ENCODE measurements at places on chromosomes 1 and 21.
A peak's percentile ranks its signal among the peaks of the same experiment; 100 is the strongest.

- no peak for DNase-seq
These were observed 31.8 kb downstream of the IGSF21 start for GRCh38 chr1:18139198-18139981.

DNA sequence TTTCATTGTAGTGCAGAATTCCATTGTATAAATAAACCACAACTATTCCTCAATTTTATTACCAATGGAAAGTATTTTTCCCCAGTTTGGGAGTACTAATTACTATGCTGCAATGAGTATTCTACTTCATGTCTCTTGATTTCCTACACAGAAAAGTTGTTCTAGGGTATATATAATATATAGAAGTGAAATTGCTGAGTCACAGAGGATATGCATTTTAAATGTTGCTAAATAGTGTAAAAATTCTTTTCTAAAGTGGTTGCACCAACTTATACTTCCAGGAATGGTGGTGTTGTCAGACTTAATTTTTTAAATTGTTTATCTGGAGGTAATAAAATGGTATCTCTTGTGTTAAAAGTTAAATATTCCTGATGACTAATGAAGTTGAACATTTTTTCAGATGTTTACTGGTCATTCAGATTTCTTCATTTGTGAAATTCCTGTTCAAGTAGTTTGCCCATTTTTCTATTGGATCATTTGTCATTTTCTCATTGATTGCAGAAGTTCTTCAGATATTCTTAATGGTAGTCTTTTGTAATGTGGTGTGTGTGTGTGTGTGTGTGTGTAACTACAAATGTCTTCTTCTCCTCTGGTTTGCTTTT is 19.1 kb upstream of the MYOG start:
- no peak for DNase-seq

DNA sequence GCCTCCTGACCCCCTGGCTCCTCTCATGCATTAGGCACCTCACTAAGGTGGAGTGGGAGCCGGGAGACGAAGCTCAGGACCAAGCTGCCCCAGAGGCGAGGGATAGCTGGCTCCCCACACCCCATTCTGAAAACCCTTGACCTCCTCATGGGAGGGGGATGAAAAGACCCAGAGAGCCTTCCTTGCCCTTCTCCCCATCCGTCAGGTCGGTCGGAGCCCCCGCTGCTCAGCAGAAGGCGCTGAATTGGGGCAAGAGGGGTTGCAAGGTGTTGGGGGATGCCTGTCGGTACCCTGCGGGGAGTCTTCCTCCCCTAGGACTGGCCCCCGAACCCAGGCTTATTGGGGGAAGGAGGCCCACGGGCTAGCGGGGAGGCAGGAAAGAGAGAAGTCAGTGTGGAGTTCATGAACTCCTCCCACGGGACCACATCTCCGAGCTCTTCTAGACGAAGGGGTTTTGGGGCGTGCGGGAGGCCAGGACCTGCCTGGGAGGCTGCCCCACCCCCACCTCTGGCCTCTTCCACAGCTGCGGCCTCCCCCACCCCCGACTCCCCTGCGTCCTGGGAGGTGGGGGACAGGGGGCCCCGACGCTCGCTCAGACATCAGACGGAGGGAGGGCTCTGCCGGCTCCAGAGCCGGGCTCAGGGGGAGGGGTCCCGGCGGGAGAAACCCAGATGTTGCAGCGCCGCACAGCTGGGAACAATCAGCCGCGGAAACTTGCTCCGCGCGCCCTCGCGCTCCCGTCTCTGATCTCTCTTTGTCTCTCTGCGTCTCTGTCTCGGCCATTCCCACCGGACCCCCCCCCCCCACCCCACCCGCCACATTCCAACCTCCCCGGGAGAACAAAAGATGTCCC is 719 bp downstream of the MFAP2 start:
- DNase-seq = no peak

DNA sequence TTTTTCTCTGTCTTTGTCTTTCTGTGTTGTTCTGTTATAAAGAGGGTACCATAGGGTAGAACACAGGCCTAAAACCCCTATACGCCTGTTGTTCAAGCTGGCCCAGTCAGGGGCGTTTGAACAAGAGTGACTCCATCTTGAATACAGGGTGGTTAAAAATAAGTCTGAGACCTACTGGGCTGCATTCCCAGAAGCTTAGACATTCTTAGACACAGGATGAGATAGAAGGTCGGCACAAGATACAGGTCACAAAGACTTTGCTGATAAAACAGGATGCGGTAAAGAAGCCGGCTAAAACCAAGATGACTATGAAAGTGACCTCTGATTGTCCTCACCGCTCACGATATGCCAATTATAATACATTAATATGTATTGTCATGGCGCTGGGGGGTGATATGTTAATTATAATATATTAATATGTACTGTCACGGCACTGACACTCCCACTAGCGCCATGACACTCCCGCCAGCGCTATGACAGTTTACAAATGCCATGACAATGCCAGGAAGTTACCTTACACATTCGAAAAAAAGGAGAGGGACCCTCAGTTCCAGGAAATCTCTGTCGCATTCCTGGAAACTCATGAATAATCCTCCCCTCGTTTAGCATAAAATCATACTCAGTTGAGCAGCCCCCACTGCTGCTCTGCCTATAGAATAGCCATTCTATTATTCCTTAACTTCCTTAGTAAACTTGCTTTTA is 58.5 kb upstream of the KLHDC7A start:
- DNase-seq = no peak

DNA sequence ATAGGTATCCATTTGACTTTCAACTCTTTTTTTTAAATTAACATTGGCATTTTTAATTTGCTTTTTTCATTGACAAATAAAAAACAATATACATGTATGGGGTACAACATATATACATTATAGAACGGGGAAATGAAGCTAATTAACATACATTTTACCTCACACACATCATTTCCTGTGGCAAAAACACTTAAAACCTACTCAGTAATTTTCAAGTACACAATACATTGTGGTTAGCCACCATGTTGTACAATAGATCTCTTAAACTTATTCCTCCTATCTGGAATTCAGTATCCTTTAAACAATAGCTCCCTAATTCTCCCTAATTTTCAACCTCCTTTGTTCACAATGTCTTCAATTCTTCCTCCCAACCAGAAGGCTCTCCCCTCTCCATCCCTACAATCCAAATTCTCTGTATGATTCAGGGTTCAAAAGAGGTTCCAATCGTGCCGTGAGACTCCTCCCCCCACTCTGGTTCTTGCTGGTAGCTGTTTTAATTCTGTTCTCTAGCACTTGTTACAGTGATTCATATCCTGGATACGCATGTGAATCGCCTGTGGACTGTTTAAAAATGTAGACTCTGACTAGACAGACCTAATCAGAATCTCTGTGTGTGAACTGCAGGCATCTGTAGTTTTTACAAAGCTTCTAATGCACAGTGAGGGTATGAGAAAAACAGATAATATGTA is 87.6 kb upstream of the DUSP10 start:
- no peak for DNase-seq

DNA sequence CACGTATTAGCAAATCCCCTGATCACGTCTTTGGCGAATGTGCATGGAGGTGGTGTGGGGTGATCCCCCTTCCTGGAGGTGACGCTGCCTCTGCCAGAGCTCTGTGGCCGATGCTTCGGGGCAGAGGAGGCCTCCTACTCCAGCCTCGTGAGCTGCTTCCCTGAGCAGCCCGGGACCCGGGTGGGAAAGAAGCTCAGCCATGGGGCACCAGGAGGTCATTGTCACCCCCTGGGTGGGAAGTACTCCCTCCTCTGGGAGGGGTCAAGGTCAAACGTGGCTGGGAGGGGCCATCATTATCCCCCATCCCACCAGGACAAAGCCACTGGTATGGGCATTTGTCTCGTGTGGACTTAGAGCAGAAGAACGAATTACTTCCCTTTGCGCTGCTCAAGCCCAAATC is 40.7 kb downstream of the KCNAB2 start:
- DNase-seq = no peak

GRCh38 chr1:23664837-23665795 is 26.5 kb upstream of the RPL11 start:
- DNase-seq = peak; percentile 39

DNA sequence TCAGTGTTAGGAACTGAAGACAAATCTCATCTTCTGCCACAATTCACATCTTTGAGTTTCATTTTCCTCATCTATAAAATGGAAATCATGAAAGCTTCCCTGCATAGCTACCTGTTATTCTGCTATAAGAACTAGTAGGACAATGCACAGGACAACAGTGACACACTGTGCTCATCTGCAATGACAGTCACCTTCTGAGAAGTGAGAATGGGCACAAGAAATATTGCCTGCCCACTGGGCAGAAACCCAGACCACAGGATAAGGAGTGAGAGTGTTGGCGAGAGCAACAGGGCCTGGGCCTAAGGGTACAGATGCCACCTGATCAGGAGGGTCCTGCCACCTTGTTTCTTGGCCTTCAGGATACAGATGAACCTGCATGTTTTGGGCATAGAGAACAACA is 23.3 kb upstream of the ARTN start:
- DNase-seq = no peak

GRCh38 chr1:25148673-25149300 is 83.5 kb downstream of the SYF2 start:
- DNase-seq = no peak
